MG63 (cell line): ENCODE measurements at places on chromosomes 7 and 10. TPM values are rescaled to one million over a fixed set of nuclear protein-coding genes. Genes with fewer than 3 reads are reported as not detected.
A peak's percentile ranks its signal among the peaks of the same experiment; 100 is the strongest.

CLEC5A gene
- total RNA-seq = not detected in 2 replicates

GRCh38 chr10:11901833-11902475, 78.8 kb downstream of the PROSER2 start:
- DNase-seq = no peak

- peak; percentile 76 for DNase-seq
These were observed 50.6 kb downstream of the PWWP2B start for GRCh38 chr10:132447446-132448247.

PRRT4 gene
- total RNA-seq = not detected in 2 replicates

DNA sequence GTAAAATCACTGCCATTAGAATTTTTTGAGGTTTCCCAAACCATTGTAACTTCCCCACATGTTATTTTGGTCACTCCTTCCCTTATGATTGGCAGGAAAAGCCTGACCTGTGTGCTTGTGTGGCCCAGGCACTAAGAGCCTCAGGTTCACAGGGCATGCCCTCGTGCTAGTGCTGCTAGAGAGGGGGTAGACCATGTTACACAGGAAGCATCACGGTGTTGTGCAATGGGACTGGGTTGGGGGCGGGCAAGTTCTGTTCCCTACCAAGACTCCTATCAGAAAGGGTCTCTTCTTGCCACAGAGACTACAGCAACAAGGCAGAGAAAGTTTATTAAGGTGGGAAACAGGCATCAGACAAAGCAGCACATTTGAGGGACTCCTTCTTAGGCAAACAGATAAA, 32.2 kb downstream of the LSM5 start:
- no peak for DNase-seq

DNA sequence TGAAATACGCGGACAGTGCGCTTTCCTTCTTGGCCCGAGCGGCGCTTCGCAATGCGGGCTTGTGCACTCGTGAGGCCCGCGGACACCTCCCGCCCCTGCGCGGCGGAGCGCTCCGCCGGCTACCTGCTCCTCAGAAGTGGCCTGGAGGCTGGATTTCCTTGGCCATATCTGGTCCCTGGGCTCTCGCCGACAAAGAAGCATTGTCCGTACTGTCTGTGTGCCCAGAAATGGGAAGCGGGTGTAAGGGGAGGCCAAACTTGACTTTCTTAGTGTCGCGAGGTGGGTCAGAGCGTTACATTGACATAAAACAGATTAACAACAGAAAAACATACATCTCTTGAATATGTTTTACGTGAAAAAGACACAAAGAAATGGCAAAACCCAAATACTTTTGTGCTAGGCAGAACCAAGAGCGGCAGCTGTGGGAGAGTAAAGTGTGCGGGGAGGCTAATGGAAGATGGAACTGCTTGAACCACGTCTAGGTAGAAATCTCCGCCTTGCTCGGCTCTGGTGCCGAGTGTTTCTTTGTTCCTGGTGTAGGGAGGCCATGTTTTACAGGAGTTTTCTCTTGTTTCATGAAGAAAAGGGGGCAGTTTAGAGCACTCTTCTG, 1.4 kb downstream of the LANCL2 start:
- DNase-seq = no peak
